CD8-positive, alpha-beta memory T cell (primary cell): ENCODE measurements at places on chromosomes 6 and 20. TPM values are rescaled to one million over a fixed set of nuclear protein-coding genes. Genes with fewer than 3 reads are reported as not detected.

DNA sequence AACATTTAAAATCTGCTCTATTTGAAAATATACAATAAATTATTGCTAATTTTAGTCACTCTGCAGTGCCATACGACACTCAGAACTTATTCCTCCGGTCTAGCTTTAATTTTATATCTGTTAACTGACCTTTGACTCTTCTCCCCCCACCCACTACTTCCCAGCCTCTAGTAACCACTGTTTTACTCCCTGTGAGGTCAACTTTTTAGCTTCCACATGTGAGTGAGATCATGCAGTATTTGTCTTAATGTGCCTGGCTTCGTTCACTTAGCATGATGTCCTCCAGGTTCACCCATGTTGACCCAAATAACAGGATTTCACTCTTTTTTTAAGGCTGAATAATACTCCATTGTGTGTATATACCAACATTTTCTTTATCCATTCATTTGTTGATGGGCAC, 80.8 kb downstream of the RPP40 start:
- no peak for DNase-seq

GRCh38 chr6:107235511-107235910, 120.2 kb upstream of the BEND3 start:
- DNase-seq = no peak

Gene THBD
- not detected for polyA plus RNA-seq

DNA sequence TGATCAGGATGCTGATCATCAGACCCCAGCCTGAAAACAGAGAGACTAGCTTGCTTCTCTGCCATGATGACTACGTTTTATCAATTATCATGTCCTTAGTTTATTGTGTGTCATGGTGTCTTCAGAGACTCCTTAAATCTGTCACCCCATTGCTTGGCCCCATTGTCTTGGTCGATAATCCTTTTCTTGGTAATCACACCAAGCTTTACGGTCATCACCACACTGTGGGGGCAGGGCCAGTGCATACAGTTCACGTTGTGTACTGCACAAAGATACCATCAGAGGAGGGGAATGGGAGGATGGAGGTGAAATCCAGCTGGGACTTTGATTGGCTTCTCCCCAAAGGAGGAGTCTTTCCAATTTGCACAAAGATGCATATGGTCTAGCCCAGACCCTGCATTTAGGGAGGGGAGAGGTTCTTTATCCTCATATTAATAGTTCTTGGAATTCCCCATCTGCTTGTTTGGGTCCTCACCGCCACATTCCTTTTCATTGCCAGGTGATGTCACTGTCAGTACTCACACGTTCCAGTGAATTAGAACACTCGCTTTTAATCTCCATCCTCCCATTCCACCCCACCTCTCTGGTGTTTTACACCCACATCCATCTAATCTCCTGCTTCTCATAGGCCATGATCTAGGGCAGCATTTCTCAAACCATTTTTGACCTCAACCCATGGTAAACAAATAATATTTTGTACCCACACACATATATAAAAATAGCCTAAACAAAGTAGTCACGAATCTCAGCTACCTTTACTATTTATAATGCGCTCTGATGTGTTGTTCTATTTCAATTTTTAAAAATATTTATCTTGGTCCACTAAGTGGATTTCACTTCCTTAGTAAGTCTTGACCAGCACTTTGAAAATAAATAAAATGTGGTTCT, 5.7 kb downstream of the ETV7 start:
- DNase-seq = no peak

DNA sequence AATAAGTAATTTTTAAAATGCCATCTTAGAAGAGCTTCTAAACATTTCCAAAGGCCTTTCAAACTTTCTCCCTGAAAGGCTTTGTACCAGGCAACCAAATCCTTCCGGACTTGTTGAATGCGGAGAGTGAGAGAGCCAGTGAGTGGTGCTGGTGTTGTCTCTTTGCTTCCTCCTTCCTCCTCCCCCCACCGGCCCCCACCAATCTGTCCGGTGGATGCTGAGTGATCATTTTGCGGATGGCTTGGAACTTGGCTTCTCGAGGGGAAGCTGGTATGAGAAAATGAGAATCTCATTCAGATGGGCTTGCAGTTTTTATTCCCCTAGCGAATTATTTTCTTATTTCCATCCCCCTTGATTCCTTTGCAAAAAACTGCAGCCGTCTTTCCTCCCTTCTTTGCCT, 97.3 kb downstream of the ANKRD60 start:
- no peak for DNase-seq

DNA sequence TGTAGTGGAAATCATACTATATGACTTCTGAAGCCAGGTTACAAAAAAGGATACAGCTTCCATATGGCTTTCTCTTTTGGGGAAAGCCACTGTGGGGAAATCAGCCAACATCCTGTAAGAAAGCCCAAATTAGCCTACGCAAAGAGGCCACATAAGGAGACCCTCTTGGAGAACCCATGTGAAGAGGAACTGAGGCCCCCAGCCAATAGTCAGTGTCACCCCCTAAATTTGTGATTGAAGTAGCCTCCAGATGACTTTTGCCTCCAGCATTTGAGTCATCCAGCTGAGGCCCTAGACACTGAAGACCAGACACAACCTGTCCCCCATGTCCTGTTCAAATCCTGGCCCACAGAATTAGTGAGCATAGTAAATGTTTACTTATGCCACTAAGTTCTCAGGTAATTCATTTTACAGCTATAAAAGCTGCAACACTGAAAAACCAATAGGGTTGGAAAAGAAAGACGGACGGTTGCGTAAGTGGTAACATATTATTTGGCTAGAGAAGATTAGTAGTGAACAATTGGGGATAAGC, 60.4 kb downstream of the HMGCLL1 start:
- no peak for DNase-seq

Gene BPHL
- 6.5 TPM for polyA plus RNA-seq
